GM12891 (cell line): ENCODE measurements at places on chromosomes 1 and 21.

DNA sequence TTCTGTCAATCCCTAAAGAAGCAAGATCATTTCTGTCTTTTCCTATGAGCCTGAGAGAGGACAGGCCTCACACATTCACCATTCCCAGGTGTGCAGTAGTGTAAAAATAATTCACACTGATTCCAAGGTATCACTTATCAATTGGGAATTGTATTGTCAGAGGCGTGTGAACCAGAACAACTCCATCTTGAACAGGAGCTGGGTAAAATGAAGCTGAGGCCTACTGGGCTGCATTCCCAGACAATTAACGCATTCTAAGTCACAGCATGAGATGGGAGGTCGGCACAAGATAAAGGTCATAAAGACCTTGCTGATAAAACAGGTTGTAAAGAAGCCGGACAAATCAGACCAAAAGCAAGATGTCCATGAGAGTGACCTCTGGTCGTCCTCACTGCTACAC lies 239.2 kb downstream of the SMYD3 start:
- DNase-seq = no peak

- peak; percentile 59 for DNase-seq
Measured at GRCh38 chr1:248807067-248807737, 18.5 kb downstream of the SH3BP5L start.

DNA sequence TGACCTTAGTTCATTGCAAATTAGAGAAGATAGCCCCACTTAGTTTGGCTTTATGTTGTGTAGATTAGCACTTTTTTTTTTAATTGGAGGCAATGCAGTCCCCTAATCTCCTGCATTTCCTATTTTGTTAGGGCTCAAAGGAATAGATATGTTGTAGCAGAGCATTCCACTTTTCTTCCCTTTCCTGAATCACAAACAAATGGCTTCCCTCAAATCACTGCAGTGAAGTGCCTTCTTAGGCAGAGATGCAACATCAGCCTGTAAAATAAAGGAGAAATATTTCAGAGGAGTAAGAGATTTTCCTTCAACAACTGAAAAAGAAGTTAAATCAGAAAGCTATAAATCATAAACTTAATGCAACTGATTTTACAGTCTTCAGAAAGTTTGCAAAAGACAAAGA lies 271.8 kb upstream of the C1orf105 start:
- no peak for DNase-seq

DNA sequence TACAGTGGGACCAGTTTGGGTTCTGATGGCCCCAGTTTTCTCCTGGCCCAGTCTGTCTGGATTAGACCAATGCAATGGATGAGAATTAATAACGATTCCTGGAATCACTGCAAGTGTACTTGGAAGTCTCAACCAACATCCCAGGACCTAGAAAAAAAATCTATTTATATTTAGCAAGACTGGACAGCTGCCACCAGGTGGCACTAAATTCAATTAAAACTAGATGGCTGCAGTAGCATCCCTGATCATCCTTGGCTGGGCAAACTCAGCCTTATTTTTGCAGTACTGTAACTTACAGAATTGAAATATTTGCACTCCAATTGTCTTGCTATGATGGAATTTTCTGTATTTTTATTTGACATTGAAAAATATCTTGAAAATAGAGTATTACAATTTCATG lies 165.7 kb downstream of the NCAM2 start:
- DNase-seq = peak; percentile 5

- no peak for DNase-seq
Measured at GRCh38 chr1:75999034-75999433, 66.8 kb upstream of the ASB17 start.

- no peak for DNase-seq
Measured at GRCh38 chr21:38668541-38668940, 137.2 kb upstream of the ETS2 start.

GRCh38 chr1:59432531-59433439 lies 135.9 kb downstream of the FGGY start:
- DNase-seq = no peak

DNA sequence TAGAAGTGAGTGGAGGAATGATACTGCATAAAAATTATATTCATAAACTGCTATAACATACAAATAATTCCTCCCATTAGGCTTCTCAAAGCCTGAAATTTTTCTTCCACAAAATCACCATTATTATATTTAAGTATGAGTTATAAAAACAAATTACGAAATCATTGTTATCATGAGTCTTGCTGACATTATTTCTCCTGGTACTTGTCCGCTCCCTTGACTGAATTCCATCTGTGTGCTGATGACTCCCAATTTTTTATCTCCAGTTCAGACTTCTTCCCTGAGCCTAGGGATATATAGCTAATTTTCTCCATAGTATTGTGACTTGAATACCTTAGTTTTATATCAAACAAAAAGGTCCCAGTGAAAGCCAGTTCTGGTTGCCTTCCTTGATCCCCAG lies 268.2 kb downstream of the HMCN1 start:
- DNase-seq = no peak

DNA sequence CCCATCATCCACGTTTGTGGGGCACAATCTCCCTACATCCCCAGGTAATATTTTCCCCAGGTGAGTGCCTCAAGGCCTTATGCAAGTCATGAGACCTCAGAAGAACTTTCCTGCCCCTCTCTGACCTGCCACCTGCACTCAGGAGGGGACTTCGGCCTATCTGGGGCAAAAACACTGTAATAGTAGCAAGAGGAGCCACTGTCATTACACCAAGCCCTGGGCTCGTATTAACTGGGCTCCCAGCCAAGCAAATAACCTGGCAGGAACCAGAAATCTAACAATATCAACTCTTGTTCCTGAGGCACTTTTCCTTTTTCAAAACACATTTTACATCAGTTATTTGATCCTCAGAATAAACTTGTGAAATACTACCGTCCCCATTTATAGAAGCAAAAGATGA lies 30.9 kb downstream of the LAMB3 start:
- DNase-seq = no peak

DNA sequence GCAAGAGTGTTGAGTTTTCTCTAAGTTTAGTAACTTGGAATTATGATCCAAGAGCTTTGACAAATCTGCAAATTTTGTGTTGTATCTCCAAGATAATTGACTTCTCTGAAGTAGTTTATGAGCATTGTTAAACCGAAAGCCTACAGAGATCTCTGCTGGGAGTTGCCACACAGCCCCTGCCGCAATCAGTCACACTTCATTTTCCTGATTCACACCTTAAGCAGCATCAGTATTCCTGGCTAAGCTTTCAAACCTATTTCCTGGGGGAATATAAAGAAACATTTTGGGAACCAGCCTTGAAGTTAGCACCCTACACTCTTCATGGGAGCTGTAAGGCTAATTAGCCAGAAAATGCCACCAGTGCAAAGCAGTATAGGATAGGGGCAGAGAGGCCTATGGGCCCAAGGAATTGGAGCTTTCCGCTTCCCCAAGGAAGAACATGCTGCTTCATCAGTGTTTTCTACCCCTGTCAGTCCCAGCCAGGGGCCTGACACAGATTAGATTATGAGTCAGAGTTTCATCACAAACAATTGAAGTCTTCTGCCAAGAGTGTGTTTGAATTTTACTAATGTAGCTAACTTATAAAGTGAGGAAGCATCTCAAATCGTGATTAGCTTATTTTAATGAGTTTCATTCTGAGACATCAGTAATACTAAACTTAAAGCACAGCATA lies 23.2 kb upstream of the CACYBP start:
- no peak for DNase-seq

DNA sequence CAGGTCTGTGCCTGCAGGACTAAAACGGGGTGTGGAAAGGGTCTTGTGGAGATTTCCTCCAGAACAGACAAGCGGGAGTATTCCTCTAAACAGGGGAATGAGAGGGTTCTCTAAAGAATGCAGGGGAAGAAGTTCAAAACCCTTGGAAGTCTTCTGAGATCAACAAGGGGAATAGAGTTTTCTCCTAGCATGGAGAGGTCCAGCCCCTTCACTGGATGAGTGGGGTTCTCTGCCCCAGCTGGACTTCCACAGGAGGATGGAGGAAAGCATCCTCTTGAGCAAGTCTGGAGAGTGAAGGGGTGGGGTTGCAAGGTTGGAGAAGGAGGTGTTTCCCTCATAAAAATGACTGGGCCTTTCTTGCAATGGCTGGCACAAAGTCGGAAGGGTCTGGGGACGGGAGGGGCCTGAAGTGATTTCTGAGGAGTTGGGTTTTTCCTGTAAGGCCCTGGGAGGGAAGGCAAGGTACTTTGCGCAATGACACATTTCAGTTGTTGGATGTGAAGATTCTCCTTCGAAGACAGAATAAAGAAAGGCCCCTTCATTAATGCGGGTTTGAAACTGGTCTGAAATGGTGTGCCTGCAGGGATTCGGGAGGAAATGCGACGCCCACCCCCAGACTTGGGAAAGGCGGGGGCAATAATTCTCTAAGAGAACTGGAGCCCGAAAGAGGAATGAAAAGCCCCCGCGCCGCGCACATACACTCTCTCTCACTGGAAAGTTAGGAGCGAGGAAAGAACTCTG lies 884 bp downstream of the SPATA6 start:
- no peak for DNase-seq

DNA sequence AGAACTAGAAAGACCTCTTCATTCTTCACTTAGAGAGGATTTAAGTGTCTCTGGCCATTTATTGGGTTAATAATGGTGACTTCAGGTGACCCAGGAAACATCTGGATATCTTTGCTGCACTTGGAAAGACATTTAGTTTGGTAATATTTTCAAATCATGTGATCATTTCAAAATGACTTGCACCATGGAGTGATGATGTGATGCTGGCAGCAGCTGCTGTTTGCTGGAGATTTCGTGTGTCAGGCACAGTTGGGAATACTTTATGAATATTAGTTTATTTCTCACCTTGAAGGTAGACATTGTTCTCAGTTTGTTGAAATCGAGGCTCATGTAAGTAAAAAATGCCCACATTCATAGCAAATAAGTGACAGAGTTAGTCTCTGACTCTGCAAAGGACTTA lies 236.0 kb downstream of the DISC1 start:
- DNase-seq = no peak

DNA sequence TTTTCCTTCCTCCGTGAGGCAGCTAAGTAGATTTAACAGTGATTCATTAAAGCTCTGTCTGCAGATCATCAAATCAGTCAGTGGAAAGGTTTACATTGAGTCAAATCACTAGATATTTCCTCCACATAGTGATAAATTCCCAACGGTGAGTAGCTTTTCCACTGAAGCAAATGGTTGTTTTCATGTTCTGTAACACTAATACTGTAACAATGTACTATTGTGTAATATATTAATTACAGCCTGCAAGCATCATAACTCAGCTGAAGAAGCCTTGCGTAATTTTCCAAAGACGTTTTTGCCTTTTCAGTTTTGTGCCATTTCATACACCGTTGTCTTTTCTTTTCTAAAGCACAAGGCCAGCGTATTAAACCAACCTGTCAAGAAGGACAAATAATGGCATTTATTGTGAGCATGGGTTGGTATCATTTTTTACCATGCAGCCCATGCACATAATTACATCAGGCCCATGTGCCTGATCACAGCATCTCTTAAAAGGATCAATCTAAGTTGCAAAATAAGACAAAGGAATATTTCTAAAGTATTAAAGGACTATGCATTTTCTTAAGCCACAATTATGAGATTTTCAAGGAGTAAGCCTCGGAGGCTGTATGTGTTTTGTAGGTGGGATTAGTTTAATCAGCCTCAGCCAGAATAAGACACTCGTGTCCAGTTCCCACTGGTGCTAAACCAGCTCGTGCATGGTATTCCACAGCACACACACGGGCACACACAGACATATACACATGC lies 16.7 kb upstream of the PDE9A start:
- DNase-seq = no peak

DNA sequence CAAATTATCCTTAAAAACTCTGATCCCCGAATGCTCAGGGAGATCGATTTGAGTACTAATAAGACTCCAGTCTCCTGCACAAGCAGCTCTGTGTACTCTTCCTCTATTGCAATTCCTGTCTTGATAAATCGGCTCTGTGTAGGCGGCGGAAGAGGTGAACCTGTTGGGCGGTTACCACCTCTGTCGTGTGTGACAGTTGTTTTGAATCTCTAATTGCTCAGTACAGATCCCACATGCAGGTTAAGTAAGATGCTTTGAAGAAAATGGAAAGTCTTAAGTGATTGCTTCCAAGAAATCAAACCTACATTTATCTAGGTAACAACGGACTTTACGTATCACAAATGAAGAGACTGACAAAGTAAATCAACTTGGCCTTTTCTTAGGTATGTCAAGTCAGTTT lies 35.5 kb downstream of the COA6 start:
- no peak for DNase-seq

GRCh38 chr1:30125021-30125820 lies 598.2 kb downstream of the MATN1 start:
- DNase-seq = no peak

GRCh38 chr1:230636575-230637148 lies 5.6 kb upstream of the COG2 start:
- no peak for DNase-seq

- no peak for DNase-seq
Measured at GRCh38 chr1:179066471-179066870, 15.4 kb upstream of the TOR3A start.

GRCh38 chr1:234645964-234646363 lies 36.0 kb upstream of the IRF2BP2 start:
- DNase-seq = no peak

GRCh38 chr1:182041615-182042014 lies 19.9 kb downstream of the ZNF648 start:
- DNase-seq = no peak

DNA sequence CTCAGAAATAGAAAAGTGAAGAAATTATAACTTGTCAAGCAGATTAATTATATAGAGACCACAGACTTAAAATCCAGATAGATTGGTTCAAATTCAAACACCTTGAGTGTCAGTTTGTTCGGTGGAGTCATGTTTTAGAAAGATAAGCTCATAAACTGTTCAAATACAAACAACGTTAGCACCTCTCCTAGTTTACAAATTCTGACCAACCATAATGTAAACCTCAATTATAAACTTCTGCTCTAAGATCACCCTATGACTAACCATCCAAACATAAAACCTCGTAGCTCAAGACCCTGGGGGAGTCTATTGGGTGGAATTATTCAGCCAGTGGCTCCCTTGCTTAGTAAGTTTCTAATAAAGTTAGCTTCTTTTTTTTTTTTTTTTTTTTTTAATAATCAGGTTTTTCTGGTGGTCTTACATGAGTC lies 12.4 kb downstream of the CBR1 start:
- DNase-seq = no peak

GRCh38 chr21:26409735-26410134 lies 163.4 kb downstream of the CYYR1 start:
- DNase-seq = no peak
